M059J (cell line): ENCODE measurements at places on chromosomes 2 and 18. TPM values are rescaled to one million over a fixed set of nuclear protein-coding genes. Genes with fewer than 3 reads are reported as not detected.

TTC27 gene
- total RNA-seq: 13.8 and 17.0 TPM in 2 replicates

HNRNPLL gene
- total RNA-seq: 30.7 and 42.8 TPM in 2 replicates

EFR3B gene
- 0.02 and 0.42 TPM in 2 replicates for total RNA-seq

UPP2 gene
- total RNA-seq: not detected in 2 replicates

ANKRD29 gene
- 8.3 and 10.6 TPM in 2 replicates for total RNA-seq

SERPINB12 gene
- total RNA-seq: not detected in 2 replicates

MAP3K19 gene
- not detected in 2 replicates for total RNA-seq

ALK gene
- 0.37 TPM in 1 of 2 replicates, not detected in the other for total RNA-seq

INSIG2 gene
- 6.7 and 9.4 TPM in 2 replicates for total RNA-seq

CNTNAP5 gene
- total RNA-seq: 0.05 TPM in 1 of 2 replicates, not detected in the other

SIX2 gene
- total RNA-seq: 0.37 TPM in 1 of 2 replicates, not detected in the other

CAPN14 gene
- 0.30 and 1.0 TPM in 2 replicates for total RNA-seq

CRYGC gene
- not detected in 2 replicates for total RNA-seq
